Effector memory CD8-positive, alpha-beta T cell (primary cell): ENCODE measurements at places on chromosomes 1 and 21.

DNA sequence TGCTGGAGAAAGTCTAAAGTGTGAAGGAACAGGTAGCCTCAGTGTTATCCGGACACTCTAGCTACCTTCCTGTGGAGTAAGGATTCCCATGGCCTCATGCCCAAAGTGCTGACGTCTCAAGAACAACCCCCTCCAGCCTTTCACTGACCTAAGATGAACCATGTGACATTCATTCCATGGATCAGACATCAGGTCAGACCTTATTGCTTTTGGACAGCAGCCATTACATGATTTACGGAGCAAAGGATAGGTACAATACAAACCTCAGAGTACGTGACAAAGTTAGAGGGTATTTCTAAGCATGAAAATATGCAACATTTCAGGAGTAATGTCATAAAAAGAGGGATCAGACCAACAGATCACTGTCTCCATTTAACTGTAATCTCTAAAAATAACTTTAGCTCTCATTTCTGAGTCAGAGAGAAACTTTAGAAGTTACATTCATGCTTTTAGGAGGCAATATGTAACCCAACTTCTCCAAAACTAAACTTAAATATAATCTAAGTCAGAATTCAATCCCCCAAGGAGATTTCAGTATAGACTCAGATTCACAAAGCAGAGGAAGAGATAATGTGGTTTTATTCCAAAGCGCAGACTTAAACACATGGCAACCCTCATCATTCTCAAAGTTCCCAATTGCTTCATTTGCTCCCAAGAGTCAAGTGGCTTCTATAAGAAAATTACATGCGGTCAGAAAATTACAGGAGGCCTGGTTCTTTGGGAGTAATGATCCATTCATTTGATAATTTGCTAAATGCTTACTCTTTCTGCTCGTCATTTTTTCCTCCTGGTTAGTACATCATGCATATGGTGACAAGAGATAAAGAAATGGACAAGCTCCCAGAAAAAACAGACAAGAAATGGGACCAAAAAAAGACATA, 280.4 kb downstream of the SETD4 start:
- H3K27ac ChIP-seq, result no peak overlapping the region
- H3K4me3 ChIP-seq, result no peak overlapping the region
- H3K36me3 ChIP-seq, result no peaks in the 10 kb centered on the region
- no peak for DNase-seq
- no peaks in the 10 kb centered on the region for H3K4me1 ChIP-seq

DNA sequence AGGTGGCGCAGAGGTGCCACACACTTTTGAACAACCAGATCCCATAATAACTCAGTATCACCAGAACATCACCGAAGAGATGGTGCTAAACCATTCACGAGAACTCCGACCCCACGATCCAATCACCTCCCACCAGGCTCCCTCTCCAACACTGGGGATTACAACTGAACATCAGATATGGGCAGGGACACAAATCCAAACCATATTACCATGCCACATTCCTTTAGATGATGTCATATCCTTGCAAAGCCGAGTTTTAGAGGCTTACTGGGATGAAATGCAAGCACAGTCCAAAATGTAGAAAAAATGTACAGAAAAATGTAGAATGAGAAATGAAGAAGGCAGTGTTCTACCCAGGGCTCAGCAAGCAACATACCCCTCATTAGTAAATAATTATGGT, 64.7 kb downstream of the SGIP1 start:
- peaks cover 45% of the 10 kb centered on the region for H3K27me3 ChIP-seq
- no peak for DNase-seq
- H3K36me3 ChIP-seq, result no peaks in the 10 kb centered on the region
- H3K4me3 ChIP-seq, result no peak overlapping the region
- no peaks in the 10 kb centered on the region for H3K4me1 ChIP-seq

DNA sequence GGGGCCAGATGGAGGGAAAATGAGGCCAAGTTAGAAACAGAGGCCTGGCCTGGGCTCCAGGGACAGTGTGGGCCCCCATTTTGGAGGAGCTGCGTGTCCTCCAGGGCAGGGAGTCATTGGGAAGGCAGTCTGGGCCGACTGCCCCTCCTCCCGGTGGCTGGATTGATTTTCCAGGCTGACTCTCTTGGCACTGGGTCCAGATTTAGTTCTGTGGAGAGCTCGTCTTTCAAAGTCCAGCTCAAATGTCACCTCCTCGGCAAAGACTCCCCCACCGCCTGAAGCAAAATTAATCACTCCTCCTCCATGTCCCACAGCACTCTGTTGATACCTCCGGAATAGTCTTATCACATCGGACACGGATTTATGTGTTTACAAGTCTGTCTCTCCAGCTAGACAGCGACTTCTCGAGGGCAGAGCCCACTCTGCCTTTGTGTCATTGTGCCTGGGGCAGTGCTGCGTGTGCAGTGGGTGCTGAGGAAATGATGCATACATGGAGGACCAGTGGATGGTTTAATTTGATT, 175.1 kb downstream of the CAMTA1 start:
- no peak for DNase-seq
- no peak overlapping the region for H3K27ac ChIP-seq
- H3K4me3 ChIP-seq, result peak overlapping the region; percentile 12

- no peaks in the 10 kb centered on the region for H3K4me1 ChIP-seq
- no peak overlapping the region for H3K4me3 ChIP-seq
- H3K27ac ChIP-seq, result no peak overlapping the region
These were observed 18.3 kb downstream of the EDN2 start for GRCh38 chr1:41466146-41466545.
